ENCODE measurements at places on chromosomes 2 and 18.
A peak's percentile ranks its signal among the peaks of the same experiment; 100 is the strongest.

GRCh38 chr2:189127756-189128155, 51.8 kb downstream of the COL5A2 start:
- DNase-seq, result no peak

DNA sequence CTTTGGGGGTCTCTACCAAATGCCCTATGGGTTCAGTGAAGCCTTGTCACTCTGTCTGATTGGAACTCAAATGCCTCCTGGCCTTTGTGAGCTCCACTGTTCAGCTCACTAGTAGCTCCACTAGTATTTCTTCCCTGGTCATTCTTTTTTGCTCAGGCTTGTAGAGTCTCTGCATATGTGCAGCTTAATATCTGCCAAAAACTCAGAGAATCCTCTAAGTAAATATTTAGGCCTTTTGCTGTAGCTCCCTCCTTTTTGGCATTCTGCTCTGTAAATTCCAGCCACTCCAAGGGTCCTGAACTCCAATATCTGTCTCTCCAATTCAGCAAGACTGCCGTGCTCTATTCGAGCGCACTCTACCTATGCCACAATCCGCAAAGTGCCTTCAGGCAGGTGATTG, 146.5 kb downstream of the MAIP1 start:
- DNase-seq, result no peak

DNA sequence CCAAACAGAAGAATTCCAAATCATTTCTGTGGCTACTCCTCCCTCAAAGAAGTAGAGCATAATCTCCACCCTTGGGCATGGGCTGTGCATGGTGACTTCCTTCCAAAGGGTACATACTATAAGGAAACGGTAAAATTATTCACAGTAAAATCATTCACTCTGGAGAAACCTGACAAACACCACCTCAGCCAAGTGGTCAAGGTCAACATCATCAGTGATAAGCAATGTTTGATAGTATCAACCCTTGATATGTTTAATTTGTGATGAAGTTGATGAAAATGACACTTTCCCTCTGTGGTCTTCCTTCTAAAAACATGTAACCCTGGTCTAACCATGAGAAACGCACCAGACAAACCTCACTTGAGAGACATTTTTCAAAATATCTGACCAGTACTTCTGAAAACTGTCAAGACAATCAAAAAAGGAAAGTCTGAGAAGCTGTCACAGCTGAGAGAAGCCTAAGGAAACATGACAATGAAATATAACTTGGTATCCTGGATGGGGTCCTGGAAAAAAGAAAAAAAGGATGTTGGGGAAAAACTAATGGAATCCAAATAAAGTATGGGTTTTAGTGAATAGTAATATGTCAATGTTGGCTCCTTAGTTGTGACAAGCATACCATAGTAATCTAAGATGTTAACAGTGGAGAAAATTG, 9.4 kb upstream of the TXNDC2 start:
- DNase-seq, result no peak

- DNase-seq, result no peak
These were observed 522.5 kb downstream of the GALR1 start for GRCh38 chr18:77772177-77772576.

DNA sequence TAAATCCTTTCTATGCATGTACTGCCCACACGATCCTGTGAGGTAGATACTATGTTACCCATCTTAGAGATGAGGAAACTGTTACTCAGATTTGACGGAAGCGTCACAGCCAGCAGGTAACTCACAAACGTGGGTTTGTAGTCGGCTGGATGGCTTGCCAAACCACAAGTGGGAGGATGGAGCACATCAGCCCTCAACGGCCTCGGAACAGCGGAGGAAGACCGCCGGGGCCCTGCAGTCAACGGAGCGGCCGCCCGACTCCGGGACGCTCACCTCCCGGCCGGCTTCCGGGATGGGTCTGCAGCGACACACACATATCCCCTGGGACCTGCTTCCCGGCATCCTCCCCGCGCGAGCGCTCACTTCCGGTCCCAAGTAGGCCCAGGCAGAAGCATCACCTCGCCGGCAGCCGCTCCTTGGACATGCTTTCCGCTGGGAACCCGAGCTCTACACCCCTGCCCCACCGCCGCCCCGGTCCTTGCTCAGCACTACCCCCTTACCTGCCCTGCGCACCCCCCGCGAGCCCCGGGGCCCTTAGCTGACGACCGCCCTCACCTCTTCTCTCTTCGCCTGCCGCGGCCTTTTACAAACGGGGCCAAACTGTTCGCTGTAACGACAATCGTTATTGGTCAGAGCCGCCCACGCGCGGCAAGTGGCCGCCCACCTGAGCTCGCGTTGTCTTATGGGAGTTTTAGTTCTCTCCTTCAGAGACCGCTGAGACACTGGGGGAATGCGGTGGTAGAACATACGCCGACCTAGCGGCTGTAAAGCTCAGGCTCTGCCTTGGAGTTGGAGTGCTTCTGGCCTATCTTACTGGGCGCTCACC, at the start of gene C2orf42:
Gene C2orf42 (minus strand): TSS at position 602 of the 826 bp plus-strand sequence. CDS start 9,034 bp downstream, outside the sequence.
- DNase-seq, result peak; percentile 97

DNA sequence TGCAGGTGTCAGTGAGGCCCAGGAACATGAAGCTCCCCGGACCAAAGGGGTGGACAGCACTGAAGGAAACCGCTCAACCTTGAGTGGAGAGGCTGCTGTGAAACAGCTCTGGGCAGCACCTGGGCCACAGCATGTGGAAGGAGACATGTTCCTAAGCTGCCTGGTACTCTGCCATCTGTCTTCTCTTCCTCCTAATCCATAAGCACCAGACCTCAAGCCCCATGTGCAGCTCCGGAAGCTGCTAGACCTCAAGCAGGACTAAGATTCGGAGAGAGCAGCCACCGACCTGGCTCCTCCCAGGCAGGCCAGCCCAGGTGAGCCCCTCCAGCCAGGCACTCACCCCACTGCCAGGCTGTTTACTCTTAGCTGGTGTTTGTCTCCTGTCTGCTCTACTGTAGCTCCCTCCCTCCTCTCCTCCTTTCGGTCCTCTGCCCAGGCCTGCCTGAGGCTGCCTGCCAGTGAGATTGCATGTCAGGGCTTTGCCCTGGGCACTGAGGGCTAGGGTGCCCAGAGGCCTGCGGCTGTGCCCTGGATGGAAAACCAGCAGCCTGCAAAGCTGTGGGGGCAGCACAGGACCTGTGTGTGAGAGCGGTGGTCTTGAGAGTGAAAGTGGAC, 53.7 kb downstream of the BCL11A start:
- no peak for DNase-seq

GRCh38 chr2:75532488-75532887, 28.3 kb downstream of the EVA1A start:
- DNase-seq, result no peak

- no peak for DNase-seq
These were observed 1.8 kb upstream of the CDK5R2 start for GRCh38 chr2:218957671-218958070.

GRCh38 chr2:176924909-176925534, 287.6 kb upstream of the HNRNPA3 start:
- no peak for DNase-seq

DNA sequence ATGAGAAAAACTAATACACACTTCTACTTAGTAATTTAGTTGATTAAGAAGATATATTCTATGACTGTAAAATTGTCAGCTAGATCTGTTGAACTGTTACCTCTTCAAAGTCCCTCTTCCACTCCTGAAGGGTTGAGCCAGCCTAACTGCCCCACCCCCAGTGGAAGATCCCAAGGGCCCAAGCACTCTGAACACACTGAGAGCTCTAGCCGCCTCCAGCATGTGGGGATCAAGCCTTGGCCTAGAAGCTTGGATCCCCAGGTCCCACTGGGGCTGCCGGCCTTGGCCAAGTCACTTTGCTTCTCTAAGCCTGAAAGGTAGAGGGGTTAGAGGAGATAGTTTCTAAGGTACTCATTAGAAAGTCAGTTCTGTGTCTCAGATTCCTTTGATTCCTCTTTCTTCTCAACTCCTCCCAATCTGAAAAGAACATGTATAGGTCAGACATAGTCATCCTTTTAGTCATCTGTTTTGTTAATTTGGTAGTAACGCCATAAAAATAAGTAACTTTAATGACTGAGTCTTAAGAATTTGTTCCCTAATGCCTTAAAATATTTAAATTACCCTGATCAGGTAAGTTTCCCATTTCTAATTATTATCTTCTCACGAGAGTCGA, 5.6 kb downstream of the CPSF3 start:
- DNase-seq, result no peak

DNA sequence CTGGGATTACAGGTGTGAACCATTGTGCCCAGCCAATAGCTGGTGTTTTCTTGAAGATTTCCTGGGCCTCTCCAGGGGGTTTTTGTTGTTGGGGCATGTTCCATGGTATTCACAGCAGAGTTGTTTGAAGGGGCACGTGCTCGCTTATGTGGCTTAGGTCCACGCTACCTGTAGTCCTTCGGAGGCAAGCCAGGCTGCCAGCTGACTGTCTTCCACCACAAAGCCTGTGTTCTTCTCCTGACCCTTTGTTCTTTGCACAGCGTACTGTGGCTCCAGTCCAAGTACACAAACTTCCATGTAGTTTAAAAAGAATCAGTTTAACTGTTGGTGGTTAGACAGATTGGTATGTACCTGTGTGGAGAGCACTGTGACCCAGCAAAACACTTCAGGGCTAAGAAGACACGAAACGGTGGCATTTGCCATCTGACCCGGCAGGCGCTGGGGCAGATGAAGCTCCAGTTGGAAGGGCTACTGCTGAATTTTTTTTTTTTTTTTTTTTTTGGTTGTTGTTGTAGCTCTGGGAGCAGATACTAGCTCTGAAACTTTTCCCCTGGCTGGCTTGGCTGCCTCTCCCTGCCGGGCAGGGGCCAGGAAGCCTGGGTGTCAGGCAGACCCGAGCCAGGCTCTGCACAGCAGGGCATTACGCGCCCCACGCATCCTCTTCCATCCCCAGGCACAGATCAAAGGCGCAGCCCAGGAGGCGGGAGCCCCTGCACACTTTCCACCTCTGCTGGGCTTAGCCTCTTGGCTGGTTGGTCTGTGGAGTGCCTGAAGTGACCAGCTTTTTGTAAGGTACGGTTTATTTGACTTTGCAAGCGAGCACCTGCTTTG, 5.7 kb downstream of the GREB1 start:
- DNase-seq, result no peak

GRCh38 chr2:100876231-100876860, 56.4 kb downstream of the NPAS2 start:
- DNase-seq, result no peak

DNA sequence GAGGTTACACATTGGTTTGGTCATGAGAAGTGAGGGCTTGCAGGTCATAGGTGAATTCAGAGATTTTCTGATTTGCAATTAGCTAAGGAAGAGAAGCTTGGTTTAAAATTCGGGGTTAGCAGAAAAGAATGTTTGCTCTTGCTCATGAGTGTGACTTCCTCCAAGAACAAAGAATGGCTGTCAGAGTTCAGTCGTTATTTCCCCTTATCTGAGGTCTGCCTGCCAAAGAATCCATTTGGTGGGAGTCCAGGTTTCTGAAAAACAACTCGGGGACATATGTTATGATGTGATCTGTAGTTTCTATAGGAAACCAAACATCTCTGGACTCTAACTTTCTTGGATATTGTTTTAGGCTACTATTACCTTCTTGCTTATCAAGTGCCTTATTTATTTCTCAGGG, 3.2 kb upstream of the UGT1A6 start:
- DNase-seq, result no peak

GRCh38 chr18:41829647-41830516, 125.2 kb upstream of the PIK3C3 start:
- DNase-seq, result no peak

GRCh38 chr2:112919086-112919485, 8.1 kb downstream of the IL37 start:
- DNase-seq, result no peak

GRCh38 chr2:1248187-1248586, 165.1 kb upstream of the TPO start:
- no peak for DNase-seq

- DNase-seq, result no peak
These were observed 114.0 kb downstream of the CYP26B1 start for GRCh38 chr2:72033636-72034035.

GRCh38 chr2:12032398-12032797, 286.0 kb downstream of the LPIN1 start:
- no peak for DNase-seq

DNA sequence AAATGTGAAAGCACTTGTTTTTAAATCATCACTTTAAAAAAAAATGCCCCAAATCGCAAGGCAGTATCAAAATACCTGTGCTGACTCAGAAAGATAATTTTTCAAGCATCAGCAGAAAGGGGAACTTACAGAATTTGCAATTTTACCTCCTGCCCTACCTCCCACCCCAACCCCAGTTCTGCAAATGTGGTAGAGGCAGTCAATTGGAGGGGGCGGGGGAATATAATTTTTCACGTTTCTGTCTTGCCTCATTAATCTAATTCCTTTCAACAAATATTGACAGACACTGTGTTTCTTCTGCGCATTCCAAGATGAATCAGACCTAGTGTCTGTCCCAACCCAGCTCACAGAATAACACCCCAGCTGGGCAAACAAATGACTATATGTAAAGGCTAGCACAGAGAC, 76.8 kb downstream of the ALPK2 start:
- no peak for DNase-seq

GRCh38 chr2:198374375-198375082, 570.1 kb downstream of the PLCL1 start:
- DNase-seq, result peak; percentile 68

GRCh38 chr2:238448031-238448955, 21.6 kb downstream of the ASB1 start:
- DNase-seq, result no peak

DNA sequence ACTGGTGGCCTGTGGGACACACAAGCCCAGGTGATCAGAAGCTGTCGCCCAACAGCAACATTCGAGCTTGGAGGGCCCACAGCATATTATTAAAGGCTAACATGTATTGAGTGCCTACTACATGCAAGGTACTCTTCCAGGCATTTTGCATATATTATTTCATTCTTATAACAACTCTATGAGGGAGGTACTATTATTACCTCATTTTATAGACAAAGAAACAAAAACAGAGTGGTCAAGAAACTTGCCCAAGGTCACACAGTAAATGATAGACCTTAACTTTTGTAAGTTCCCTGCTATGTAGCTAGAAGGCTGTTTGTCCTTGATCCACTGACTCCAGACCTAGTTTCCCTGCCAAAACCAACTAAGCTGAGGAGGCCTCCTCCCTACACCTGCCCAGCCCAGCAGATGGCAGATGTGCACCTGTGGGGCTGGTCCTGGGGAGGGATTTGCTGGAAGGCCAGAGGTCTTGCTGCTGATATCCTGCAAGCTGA, 35.7 kb downstream of the KANSL3 start:
- no peak for DNase-seq

- DNase-seq, result peak; percentile 42
These were observed 1.8 kb downstream of the SP3 start for GRCh38 chr2:173963323-173963816.

DNA sequence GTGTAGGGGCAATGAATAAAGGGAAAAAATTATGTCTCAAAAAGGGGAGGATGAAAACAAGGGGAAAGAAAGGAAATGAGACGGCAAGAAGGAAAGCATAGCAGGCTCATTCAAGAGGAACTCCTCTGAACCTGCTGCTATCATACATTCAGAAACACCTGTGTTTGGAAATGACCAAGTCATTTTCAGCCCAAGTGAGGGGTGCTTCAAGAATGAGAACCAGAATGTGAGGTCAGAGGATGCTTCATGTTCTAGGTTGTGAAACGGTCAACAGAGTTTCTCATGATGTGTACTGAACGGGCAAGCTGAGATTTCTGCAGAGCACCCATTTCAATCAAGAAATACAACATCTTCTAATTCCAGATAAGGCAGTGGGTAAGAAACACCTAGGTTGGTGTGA, 1367.2 kb upstream of the CELF4 start:
- no peak for DNase-seq

All from fibroblast of the conjunctiva (primary cell).